ENCODE measurements at places on chromosomes 6 and 20.

GRCh38 chr20:57034001-57034400 is 232.4 kb downstream of the BMP7 start:
- no peak for DNase-seq

DNA sequence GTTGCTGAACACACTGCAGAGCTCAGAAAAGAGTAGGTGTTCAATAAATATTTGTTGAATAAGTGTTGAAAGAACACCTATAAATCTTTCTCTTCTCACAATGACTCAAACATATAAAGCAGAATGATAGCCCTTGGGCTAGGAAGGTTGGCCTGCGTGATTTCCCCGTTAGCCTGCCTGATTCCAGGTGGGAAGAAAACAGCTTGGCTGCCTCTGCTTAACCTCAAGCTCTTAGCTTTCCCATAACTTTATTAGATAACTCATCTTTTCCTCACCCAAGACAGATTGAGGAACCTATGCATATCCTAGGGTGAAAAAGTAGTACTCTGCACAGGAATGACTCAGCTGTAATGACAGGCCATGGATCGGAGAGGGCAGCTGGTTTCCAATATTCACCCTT is 300.3 kb upstream of the ID4 start:
- DNase-seq = no peak

- DNase-seq = no peak
Observed at GRCh38 chr20:12936524-12936923, 72.2 kb upstream of the SPTLC3 start.

GRCh38 chr6:24996269-24996836 is 60.6 kb upstream of the RIPOR2 start:
- DNase-seq = no peak

- no peak for DNase-seq
Observed at GRCh38 chr6:106981926-106982325, 7.4 kb upstream of the CD24 start.

DNA sequence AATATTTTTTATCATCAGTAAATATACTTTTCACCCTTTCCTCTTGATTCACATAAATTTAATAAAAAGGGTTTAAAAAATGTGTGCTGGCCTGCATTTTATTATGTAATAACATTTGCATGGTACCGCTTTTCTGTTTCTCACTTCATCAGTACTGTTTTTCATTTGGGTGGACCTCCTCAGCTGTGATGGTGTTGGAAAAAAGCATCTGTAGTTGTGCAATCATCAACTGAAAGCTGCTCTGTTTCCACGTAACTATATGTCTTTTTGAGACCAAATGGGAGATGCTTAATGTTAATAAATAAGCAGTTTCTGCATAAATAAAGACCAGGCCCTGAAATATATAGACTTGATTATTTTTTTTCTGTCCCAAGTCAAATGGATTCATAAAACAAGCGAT is 31.6 kb upstream of the CENPW start:
- DNase-seq = no peak

- DNase-seq = no peak
Observed at GRCh38 chr6:168691774-168692173, 250.8 kb downstream of the SMOC2 start.

DNA sequence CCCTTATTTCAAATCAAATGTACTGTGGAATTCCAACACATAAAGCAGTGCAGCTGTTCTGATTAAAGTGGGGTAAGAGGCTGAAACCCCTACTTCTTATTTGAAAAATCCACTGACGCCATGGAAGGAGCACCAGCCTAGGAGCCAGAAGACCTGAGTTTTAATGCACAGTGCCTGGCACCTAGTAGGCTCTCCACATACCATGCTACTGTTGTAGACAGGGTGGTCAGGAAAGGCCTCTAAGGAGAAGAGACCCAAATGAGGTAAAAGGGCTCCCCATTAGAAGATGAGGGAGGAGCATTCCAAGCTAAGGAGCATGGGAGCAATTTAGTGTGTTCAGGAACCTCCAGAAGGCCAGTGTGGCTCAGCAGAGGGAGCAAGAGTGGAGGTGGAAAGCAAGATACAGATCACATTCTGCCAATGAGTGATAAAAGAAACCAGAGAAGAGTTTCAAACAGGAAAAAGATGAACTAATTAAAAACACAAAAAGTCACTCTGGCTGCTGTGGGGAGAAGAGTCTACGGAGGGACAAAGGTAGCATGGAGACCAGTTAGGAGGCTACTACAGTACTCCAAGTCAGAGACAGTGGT is 11.8 kb upstream of the ZNF76 start:
- DNase-seq = no peak

- DNase-seq = no peak
Observed at GRCh38 chr20:21029341-21029740, 76.8 kb downstream of the LINC00237 start.

DNA sequence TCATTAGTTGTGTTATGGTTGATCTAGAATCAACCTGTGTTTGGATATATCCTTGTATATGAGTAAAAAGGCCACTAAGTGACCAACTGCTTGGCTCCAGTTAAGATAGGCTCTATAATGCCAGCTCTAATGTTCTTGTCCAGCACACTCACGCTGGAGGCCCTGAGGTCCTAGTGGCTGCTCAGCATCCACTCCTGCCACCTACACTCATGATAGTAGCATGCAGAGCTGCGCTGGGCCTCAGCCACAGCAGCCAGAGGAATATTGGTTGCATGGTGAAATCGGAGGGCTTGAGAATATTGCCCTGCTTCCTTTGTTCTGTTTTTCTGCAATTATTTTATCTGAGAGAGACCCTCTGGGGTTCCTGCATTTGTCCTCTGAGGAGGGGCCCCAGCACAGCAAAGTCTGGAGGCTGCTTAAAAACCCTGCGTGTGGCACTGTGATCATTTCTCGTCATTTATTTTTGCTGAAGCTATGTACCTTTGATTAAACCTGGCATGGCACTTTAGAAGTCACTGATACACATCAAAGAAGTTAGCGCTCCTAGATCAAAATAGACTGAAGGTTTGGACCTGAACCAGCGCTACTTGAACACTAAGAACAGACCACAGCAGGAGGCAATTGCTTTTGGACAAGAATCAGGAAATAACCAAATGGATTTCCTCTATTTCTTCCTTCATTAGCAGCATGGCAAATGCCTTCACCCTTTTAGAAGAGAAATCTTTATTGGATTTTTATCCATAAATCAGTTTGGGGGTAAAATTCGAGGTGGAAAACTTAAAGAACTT is 398.4 kb upstream of the ID4 start:
- no peak for DNase-seq
